ENCODE measurements at places on chromosomes 16 and 17. TPM values are rescaled to one million over a fixed set of nuclear protein-coding genes. Genes with fewer than 3 reads are reported as not detected.

DNA sequence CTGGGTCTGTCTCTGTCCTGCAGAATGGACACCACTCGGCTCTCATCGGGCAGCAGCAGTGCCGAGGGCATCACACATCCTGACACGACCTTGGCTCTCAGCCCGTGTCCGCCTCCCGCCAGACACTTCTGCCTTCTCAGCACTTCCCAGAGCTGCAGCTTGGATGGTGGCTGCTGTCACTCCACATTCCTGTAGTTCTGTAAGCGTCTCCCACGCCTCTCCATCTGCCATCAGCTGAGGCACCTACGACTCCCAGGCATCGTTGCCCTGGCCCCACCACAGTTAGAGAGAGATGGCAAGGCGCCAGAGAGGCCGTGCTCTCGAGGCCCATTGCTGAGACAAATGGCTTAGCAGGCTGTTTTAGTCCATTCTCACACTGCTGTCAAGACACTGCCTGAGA, 195.9 kb upstream of the CHMP6 start:
- no peak for DNase-seq

DNA sequence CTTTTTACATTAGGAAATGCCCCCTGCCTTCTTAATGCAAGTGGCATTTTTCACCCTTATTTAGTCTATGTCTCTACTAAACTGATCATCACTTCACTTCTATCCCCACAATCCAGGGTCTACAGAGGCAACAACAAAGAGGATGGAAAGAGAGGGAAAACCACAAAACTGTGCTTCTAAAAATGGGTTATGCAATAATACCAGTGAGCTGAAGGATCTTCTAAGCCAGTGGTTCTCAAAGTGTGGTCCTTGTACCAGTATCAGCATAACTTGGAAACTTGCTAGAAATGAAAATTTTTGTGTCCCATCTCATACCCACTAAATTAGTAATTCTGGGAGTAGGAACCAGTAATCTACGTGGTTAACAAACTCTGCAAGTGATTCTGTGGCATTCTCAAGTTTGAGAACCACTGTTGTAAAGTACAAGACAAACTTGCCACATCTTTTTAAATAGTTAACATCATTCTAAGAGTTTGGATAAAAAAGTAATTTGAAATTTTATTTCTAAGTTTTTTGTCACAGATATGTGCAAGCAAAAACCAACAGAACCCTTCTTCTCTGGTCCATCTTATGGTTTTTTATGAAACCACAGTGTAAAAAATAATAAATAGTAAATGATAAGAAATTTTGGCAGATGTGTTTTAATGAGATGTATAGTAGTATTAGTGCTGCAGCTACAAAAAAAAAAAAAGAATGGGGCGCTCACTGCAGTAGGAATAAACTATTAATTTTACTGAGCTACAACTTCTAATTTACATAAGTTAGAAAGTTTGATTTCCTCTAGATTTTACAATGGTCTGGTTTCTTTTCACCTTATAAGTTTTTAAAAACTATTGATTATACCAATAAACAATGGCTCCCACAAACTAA, 16.2 kb downstream of the CDC27 start:
- DNase-seq: no peak

GRCh38 chr17:63478814-63479494, 2.1 kb downstream of the ACE start:
- DNase-seq: peak; percentile 91

DNA sequence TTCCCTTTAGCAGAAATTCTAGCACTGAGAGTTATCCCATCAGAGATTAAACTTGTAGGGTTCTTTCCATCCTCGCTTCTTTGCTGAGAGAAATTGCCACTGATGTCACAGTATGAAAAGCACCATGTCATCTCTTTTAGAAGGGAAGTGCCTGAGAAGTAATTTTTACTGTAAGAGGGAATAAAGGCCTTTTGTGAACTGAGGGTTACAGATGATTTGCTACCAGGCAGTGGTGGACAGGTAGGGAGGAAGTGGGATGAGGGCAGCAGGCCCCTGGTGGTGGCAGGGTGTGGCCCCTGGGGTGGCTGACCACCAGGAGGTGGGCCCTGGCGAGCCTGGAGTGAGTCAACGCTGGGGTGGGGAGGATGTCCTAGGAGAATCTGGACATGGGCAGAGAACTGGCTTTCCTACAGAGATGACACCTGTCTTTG, 6.4 kb upstream of the MILR1 start:
- DNase-seq: peak; percentile 86

DNA sequence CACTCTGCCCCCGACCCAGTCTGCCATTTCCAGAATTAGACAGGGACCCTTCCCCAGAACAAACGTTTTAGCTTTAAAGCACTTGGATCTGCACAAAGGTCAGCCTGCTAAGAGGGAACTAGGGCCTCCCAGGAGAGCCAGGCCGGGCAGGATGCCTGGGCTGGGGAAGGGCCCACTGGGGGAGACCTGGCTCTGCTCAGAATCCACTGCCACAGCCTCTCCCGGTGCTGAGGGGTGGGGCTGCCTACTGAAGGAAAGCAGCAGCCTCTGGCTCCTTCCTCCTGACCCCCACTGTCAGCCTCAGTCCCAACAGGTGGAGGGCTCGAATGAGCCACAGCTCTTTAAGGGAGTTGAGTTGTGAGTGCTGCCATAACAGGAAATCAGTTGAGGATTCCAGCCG, 1.7 kb downstream of the YBX2 start:
- peak; percentile 75 for DNase-seq

DNA sequence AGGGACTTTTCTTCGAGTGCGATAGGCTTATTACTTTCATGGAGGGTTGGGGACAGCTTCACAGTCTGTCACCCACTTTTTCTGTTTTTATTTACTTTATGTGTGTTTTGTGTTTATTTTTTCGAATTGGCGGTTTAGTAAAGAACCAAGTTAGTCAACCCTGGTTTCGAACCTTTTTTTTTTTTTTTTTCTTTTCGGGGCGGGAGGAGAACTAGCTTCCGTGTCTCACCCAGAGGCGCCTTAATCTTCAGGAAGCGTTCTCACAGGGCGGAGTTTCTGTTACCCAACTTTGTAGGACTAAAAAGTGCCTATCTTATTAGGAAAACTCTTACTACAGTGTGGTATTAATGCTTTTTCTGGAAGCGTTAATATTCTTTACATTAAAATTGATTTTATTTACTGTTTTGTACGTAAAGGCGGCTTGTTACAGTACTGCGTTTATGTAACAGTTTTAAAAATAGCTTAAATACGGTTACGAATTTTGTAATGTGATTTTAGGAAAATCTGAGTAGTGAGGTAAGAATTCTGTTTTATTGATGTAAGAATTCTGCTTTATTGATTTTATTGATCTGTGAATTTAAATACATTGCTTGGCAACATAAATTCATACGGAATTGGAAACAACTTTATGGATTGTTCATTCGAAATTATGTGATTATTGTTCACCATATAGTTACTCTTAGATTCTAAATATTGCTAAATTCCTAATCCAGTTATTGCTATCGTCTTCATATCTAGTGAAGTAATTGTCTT, 885 bp downstream of the ZNF207 start:
- DNase-seq: peak; percentile 67

DNA sequence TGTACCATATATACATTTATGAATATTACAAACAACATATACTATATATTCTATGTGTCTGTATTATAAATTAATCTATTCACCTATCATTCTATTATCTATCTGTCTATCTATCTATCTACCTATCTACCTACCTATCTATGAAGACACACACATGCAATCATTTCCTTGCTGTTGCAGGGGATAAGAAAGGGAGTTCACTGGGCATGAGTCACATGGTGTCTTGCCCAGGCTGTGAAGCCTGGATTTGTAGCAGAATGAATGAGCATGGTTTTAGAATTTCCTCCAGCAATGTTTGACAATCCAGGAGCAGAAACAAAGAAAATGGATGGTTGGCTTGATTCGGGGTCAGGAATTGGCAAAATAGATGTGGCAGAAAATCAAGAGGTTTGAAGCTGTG, 23.2 kb upstream of the FAM20A start:
- DNase-seq: no peak

MRPL45 gene
- 38.5 TPM for total RNA-seq

GLIS2 gene
- 3.3 TPM for total RNA-seq

OMG gene
- total RNA-seq: 0.27 TPM
